ENCODE measurements at places on chromosomes 2 and 18. TPM values are rescaled to one million over a fixed set of nuclear protein-coding genes. Genes with fewer than 3 reads are reported as not detected.
A peak's percentile ranks its signal among the peaks of the same experiment; 100 is the strongest.

GRCh38 chr2:224248944-224249371 is 152.9 kb downstream of the FAM124B start:
- DNase-seq, result no peak

- DNase-seq, result no peak
Observed at GRCh38 chr2:112138159-112139032, at the start of gene FBLN7. Gene FBLN7 (plus strand): TSS chr2:112138385. CDS start chr2:112138656, 271 bp downstream.

DNA sequence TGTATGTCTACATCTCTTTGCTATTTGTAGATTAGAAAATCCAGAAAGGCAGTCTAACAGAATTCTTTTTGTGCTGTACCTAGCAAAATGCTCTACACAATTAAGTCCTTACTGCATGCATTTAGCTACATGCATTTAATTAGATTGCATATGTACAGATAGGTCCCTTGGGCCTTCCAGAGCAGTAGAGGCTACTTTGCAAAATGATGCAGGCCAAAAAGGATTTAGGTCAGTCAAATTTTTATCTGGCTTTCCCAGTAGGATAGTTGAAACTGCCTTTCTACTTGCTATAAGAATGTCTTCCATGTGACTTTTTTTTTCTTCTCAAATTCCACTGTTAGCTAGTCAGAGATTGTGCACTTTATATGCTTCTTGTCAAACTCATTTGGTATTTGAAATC is 19.3 kb downstream of the GALNT13 start:
- DNase-seq, result no peak

DNA sequence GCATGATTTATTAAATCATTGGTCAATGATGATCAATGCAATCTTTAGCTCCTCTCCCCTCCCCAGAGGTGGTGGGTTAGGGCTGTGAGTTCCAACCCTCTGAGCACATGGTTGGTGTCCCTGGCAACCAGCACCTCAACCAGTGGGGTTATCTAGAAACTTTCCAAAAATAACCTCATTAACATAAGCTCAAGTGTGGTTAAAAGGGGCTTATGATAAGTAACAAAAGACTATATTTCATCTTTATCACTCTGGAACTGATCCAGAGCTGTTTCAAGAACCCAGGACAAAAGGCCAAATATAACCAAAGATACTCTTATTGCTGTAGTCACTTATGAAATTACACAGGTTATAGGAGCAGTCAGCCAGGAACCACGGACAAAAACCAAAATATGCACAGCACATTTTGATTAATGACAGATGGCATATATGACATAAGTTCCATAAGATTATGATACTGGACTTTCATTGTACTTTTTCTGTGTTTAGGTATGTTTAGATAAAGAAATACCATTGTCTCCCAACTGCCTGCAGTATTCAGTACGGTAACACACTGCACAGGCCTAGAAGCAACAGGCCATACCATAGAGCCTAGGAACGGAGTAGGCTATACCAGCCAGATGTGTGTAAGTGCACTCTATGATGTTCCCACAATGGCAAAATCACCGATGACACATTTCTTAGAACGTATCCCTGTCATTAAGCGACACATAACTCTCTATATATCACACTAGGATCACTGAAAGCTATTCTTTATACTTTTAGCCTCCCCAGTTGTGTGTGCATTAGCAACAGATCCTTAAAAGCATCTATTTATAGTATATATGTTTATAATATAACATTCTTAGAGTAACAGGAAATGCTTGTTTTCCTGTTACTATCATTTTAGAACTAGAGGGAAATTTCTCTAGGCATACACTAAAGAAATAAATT is 31.9 kb downstream of the KIDINS220 start:
- no peak for DNase-seq

GRCh38 chr2:222730366-222730999 is 59.0 kb downstream of the MOGAT1 start:
- no peak for DNase-seq

GRCh38 chr2:68603059-68603458 is 40.3 kb upstream of the PROKR1 start:
- DNase-seq, result no peak

DNA sequence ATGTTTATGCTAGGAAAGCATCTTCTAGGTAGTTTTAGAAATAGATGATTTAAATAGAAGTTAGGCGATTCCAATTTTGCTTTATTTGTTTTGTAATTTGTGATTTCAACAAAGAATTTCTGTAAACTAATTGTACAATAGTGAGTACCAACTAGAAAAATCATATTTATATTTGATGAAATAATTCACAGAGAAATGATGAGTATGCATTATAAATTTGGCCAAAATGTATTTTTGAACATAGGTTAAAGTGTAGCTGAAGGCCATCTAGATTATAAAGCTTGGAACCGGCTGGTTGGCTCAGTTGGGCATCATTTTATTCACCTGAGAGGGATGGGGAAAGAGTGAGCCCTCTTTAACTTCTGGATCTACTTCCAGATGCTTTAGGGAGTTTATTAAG is 50.4 kb downstream of the GPD2 start:
- no peak for DNase-seq

- no peak for DNase-seq
Observed at GRCh38 chr2:119706221-119706620, 27.2 kb downstream of the TMEM177 start.

DNA sequence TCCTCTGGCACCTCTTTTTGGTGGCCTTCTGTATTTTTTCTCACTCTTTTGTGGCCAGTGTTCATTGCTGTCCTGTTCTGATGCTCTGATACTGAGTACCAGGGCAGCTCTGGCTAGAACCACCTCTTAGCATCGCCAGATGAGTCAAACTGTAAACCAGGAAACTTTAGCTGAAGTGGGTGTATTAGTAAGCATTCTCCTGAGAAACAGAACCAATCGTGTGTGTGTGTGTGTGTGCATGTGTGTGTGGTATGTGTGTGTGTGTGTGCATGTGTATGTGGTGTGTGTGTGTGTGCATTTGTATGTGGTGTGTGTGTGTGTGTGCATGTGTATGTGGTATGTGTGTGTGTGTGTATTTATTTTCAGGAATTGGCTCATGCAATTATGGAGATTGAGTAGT is 166.3 kb upstream of the SKOR2 start:
- no peak for DNase-seq

DNA sequence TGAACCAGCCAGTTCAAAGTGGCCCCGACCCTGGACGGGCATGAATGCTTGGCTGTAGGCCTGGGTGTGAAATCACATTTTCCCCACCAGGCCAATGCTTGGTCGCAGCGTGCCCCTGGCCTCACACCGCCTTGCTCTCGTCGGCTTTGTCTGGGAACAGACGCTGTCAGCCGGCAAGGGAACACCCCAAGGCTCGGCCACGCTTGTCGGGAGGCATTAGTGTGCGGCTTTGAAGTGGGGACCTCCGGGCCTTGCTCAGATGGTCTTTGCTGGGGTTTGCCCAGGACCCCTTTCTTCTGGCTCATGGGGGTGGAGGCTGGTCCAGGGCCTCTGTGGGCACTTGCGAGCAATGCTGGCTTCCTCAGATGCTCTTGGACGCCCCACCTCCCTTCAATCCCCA is 79.1 kb downstream of the INHBB start:
- DNase-seq, result no peak

- no peak for DNase-seq
Observed at GRCh38 chr18:58842978-58843687, 21.5 kb upstream of the ZNF532 start.

- no peak for DNase-seq
Observed at GRCh38 chr2:174281736-174282135, 33.4 kb upstream of the OLA1 start.

GRCh38 chr2:36633470-36634092 is 35.6 kb upstream of the FEZ2 start:
- no peak for DNase-seq

DNA sequence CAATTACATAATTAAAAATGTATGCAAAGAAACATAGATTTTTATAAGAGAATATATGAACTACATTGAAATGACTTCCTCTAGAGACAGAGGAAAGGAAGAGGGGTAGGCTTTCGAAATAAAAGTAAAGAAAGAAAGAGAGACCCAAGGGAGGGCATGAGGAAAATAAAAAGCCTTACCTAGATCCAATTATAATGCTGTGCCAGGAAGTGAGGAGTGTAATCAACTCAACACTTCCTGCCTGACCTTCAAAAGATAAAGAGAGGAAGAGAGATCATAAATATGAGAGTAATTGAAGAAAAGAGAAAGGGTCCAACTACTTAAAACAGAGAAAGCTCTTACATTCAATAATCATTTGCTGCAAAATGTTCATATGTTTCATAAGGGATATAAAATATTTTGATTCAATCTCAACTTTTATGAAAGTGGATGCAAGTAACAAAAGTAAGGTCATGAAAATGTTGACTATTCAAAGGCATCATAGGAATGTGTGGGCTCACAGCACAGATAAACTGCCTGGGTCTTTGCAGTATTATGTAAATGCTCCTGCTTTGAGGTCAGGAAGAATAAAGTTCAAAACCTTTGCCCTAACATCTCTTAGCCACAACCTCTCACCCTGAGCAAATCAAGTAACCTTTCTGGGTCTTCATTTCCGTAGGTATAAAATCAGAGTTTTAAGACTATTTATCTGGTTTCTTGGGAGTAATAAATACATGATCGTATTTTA is 1237.7 kb downstream of the LRP1B start:
- no peak for DNase-seq

GRCh38 chr2:95231723-95232122 is 24.4 kb downstream of the ZNF892 start:
- DNase-seq, result peak; percentile 59

DNA sequence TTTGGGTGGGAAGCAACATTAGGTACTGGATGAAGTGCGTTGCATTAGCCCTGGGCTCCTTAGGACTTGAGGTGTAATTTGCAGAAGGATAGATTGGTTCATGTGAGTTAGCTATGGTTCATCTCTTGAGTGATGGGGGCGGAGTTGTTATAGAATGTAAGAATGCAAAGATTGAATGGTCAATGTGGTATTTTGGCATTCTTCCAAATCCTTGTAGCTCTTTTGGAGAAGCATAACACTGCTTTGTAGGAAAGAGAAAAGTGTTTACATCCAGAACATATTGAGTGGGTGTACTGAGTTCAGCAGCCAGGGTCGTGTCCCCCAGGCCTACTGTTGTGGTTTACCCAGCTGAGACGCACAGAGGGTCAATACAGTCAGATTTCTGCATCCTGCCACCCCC is 173.5 kb downstream of the FMNL2 start:
- no peak for DNase-seq

DNA sequence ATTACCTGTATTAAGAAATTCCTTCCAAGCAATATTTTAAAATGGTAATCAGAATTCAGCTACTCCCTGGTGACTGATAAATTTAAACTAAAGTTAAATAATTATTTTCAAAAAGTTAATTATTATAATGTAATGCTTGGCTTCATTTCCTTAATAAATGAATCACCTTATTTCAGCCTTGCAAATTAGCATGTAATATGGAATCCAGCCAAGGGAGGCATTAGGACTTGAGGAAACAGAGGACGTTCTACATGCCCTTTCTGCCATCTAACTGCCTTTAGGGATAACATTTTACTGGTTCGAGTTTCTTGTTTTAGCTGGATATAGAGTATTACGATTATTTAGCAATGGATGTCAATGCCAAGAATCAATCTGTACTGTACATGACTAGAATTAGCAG is 636.3 kb downstream of the TSN start:
- DNase-seq, result no peak

DNA sequence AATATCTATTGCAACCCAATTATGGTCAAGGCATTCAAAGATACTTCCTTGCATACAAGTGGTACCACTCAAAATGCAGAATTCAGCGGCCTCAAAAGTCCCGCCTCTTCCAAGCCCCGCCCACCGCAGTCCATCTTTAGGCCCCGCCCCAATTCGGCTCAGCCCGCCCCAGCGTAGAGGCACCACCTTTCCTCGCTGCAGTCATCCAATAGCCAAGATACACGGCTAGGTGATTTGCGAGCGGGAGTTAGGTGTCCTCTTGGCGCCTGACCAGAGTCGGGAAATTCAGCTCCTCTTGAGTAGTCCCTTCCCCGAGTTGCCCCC is 431 bp upstream of the SEC11C start:
- peak; percentile 87 for DNase-seq

DNA sequence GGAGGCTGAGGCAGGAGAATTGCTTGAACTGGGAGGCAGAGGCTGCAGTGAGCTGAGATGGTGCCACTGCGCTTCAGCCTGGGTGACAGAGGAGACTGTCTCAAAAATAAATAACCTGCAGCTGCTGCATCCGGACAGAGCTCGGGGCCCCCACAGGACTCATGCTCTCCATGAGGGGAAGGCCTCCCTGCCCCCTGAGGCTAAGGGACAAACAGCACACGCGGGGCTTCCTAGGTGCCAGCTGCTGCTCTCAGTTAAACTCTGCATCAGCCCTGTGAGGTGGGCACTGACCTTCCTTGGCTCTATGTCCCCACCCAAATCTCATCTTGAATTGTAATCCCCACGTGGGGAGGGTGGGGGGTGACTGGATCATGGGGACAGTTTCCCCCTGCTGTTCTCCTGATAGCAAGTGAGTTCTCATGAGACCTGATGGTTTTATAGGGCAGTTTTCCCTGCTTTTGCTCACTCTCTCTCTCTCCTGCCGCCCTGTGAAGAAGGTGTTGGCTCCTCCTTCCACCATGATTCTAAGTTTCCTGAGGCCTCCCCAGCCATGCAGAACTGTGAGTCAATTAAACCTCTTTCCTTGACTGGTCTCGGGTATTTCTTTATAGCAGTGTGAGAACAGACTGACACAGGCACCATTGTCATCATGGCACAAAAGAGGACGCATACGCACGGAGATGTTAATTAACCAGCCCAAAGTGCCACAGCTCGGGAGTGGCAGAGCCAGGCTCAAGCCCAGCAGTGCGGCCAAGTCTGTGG is 49.9 kb upstream of the TAF1B start:
- no peak for DNase-seq

GRCh38 chr2:199469514-199470360 is 12.0 kb upstream of the SATB2 start:
- DNase-seq, result no peak

GRCh38 chr2:73089270-73090030 is 17.9 kb upstream of the SFXN5 start:
- no peak for DNase-seq

DNA sequence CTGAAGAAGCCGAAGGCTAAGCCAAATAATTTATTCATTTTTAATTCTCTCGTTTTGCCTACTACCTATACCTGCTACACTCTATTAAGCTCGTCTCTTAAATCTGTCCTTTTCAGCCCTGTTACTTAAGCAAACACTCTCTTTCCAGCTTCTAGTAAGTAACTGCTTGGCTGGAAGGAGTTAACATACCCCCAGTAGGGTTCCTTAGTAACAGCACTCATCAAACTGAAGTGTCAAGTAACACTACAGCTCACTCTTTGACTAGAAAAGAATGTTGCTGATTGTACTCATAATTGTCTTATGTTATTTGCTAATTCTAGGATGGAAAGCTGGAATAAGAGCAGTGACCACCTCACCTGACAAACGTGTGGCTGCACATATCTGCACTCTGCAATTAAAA is 120.0 kb upstream of the SCN7A start:
- DNase-seq, result no peak

GRCh38 chr2:70467831-70468779 is 85.5 kb downstream of the TGFA start:
- no peak for DNase-seq

GRCh38 chr2:114685102-114685501 is 242.7 kb downstream of the DPP10 start:
- no peak for DNase-seq

GRCh38 chr2:85737481-85737880 is 16.3 kb upstream of the ATOH8 start:
- DNase-seq, result no peak

The IL18RAP gene
- total RNA-seq, result 0.14 TPM

The AKAIN1 gene
- total RNA-seq, result not detected

The PAX8 gene
- total RNA-seq, result 1.0 TPM

The RIT2 gene
- not detected for total RNA-seq

The BCL11A gene
- total RNA-seq, result 14.6 TPM

The OTOS gene
- not detected for total RNA-seq
